ENCODE measurements at places on chromosomes 4 and X.

DNA sequence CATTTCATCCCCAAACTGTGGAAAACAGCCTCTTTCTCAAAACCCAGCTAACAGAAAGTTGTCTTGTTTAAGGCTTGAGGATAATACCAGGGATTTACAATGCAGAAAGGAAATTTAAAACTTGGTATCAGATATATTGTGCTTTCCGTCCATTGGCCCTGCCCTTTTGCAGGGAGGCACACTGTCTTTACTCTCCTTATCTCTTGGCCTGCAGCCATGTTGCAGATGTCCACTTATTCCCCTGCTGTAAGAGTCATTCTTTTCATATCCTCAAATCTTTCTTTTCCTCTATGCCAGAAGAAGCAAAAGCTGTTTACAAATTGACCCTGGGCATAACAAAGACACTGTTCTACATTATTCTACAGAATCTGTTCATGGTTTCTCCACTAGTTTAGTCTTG, 75.6 kb upstream of the DYNLT3 start:
- no peak for DNase-seq

DNA sequence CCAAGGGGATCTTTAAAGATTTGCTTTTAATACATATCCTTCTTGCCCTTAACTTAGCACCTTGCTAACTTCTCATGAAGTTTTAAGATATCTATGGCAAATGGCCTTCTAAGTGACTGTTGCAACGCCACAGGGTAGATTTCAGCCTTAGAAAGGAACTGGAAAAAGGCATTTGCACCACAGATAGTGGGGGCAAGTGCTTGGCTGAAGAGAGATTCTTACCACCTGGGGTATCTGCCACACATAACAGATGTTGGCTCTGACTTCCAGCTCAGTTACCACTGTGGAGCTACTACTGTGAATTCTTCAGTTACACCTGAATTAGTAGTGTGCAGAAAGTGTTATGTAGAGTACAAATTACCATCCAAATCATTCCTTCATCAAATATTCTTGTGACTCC, 302.6 kb downstream of the PPP3CA start:
- no peak for DNase-seq

DNA sequence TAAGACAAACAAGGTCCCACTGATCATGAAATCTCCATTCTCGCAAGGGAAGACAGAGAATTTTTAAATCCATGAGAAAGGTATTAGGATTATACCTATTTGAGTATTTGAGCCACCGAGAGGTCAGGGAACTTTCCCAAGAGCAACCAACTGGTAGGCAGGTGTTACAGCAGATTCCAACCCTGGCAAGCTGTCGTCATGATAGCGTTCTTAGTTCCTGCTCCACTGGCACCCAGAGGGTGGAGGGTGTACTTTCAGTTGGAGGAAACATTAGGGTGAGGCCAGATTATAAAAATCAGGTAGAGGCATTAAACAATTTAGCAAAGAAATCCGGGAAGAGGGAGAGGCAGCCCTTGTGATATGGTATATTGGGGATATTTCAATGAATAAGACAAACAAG, 23.3 kb downstream of the COQ2 start:
- no peak for DNase-seq

DNA sequence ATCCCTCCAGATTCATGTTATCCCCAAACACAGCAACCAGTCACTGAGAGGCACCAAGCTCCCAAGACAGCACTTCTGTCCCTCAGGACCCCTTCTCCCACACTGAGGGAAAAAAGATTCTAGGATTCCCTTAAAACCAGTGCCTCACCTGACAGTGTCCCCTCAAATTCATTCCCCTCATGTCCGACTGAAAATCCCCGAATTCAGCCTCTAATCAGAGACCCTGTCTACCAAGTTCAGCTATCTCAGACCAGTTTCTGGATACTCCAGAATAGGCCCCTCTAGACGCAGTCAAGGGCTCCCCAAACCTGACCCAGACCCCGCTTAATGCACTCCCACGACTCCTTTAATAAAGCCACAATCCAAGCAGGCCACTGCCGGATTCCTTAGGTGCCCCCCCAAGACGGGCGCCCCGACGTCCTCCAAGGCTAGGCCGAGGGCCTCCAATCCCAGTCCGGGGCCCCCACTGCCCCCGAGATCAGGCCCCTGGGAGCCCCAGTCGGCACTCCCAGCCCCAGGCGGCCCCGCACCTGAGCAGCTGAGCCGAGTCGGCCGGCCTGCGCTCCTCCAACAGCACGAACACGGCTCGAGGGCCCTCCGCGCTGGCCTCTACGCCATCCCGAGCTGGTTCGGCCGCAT, 457 bp downstream of the TFE3 start:
- DNase-seq: no peak

GRCh38 chrX:13750204-13750603, 15.7 kb downstream of the OFD1 start:
- peak; percentile 11 for DNase-seq

- DNase-seq: no peak
Observed at GRCh38 chrX:107619885-107620322, 8.4 kb upstream of the PRPS1 start.

- DNase-seq: no peak
Observed at GRCh38 chrX:155211208-155211607, 5.1 kb upstream of the VBP1 start.

DNA sequence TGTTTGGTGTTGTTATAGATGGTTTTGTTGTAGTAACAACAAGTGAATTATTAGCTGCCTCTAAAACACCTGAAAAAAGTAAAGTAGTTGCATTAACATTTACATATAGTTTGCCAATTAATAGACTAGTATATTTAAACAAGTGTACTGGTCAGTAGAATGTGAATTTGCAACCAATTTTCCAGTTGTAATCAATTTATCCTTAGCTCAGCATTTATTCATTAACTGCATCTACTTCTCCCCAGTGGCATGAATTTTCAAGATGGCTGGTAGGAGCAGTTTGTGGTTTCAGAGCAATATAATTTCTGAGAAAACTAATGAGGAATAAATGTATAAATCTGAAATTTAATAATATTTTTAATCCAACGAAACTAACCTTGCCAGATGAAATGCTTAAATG, 37.9 kb downstream of the EMCN start:
- no peak for DNase-seq

DNA sequence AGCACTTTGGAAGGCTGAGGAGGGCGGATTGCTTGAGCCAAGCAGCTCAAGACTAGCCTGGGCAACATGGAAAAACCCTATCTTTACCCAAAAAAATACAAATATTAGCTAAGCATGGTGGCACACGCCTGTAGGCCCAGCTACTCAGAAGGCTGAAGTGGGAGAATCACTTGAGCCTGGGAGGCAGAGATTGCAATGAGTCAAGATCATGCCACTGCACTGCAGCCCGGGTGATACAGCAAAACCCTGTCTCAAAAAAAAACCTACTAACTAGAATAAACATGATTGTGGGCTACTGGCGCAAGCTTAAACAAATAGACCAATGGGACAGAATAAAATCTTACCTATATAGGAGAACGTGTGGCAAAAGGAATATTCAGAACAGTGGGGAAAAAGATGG, 7.3 kb downstream of the CDKL2 start:
- no peak for DNase-seq

DNA sequence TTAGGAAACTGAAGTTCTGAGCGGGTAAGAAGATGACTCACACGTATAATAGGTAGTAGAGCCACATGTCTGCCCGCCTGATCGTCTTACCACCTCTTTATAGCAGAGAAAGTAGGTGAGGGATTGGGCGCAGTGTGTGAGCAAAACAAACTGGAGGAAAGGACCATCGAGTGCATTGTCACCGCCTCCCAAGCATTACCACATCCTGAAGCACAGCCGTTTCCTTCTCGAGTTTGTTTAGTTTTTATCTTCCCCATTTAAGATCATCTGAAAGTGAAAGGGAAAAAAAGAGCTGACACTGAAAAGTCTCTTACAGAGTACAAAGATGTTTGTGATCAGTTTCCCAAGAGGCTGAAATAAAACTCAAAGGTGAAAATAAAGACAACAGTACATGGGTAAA, 14.8 kb downstream of the PDK3 start:
- no peak for DNase-seq

DNA sequence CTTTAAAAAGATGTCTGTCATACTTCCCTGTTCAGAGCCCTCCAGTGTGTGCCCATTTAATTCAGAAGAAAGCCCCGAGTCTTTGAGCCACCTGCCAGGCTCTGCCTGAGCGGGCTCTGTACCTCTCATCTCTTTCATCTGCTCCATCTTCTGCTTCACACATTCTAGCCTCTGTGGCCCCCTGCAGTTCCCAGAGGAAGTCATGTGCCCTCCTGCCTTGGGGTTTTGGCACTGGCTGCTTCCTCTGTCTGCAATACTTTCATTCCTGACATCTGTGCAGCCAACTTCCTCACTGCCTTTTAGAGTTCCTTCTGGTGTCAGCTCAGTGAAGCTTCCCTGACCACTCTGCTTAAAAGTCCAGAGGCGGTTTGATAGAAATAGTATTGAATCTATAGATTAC, 6.2 kb upstream of the STK32B start:
- DNase-seq: peak; percentile 45
